Hematopoietic multipotent progenitor cell treated with erythropoietin and hydrocortisone succinate and interleukin-3 and kit ligand, for 4 days (in vitro differentiated cells): ENCODE measurements at places on chromosomes 1 and 21.
A peak's percentile ranks its signal among the peaks of the same experiment; 100 is the strongest.

- DNase-seq, result no peak
Observed at GRCh38 chr1:119308806-119309205, 59.8 kb upstream of the HAO2 start.

- DNase-seq, result peak; percentile 55
Observed at GRCh38 chr1:6783936-6784559, 1.2 kb upstream of the CAMTA1 start.

- no peak for DNase-seq
Observed at GRCh38 chr1:67623906-67624305, 61.1 kb upstream of the GADD45A start.

DNA sequence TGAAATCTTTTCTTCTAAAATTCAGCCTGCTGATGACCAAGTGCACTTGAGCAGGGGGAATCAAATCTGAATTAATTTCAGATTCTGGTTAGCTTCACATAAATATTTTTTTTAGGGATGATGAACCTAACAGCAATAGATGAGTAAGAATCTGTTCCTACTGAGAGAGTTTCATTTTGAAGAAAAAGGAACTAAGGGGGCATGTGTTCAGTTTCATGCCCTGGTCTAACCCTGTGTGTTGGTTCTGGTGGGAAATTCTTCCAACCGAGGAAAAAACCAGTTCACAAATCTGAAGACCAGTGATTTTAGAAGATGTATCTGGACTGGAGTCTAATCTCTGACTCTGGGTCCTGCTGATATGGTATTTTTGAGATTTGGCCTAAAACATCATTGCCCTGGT is 13.7 kb downstream of the SELL start:
- peak; percentile 28 for DNase-seq

GRCh38 chr1:35016406-35016805 is 15.3 kb downstream of the ZMYM6 start:
- DNase-seq, result no peak

DNA sequence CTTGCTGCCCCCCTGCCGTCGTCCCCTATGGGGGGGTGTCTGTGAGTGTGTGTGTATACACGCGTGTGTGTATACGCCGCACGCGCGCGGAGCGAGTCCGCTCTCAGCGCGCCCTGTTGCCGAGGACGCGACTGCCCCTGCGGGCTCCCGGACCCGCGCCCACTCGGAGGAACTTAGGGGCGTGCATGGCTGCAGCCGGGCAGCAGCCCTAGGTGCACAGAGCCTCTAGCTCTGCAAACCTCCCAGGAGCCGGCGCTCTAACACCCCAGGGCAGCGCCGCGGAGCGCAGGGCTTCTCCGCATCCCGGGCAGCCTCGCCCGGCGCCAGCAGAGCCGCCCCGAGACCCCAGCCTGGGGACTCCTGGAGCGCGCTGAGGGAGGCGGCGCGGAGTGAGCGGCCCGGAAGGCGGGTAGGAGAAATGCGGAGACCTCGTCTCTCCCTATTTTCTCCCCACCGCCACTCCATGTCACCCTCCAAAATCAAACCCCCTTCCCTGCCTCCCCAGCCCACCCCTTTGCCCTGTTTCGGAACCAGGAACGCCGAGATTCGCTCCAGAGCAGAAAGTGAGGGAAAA is 574 bp downstream of the ITPKB start:
- peak; percentile 70 for DNase-seq

DNA sequence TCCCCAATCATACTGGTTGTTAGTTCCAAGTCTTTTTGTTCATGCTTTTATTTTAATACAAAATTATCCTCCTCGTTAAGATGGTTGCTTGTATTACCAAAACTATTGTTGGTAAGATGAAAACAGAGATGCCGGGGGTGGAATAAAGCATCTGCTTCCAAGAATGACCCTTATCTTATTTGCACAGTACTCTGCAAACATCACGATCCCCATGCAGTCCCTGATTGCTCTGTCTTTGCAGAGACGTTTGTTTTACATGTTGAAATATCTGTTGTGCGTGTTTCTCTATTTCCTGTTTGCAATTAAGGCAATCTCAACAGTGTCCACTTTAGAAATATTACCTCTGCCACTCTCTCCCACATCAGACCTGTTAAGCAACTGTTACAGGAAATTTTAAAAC is 141.3 kb upstream of the NCAM2 start:
- peak; percentile 4 for DNase-seq

GRCh38 chr1:226454349-226454748 is 46.5 kb upstream of the PARP1 start:
- no peak for DNase-seq

- DNase-seq, result peak; percentile 94
Observed at GRCh38 chr1:239719642-239720258, 333.4 kb downstream of the CHRM3 start.

GRCh38 chr21:14844001-14844400 is 220.8 kb downstream of the NRIP1 start:
- DNase-seq, result no peak

DNA sequence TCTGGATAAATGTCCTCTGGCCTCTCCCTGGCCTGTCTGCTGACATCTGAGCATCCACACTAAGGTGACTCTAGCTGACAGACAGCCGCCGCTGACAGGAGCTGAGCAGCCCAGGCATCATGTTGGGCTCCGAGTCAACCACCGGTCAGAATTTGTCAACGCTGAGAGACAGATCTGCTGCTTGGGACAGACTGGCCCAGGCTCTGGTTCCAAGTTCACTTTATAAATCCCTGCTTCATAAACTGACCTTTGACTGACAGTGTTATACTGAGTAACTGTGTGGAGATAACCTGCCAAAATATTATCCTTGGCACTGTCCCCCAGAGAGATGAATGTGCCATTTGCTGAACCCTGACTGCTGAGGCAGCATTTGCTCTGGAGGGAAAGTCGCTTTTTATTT is 616.7 kb downstream of the NPHP4 start:
- no peak for DNase-seq

- no peak for DNase-seq
Observed at GRCh38 chr1:115074839-115075534, 14.3 kb downstream of the TSPAN2 start.

DNA sequence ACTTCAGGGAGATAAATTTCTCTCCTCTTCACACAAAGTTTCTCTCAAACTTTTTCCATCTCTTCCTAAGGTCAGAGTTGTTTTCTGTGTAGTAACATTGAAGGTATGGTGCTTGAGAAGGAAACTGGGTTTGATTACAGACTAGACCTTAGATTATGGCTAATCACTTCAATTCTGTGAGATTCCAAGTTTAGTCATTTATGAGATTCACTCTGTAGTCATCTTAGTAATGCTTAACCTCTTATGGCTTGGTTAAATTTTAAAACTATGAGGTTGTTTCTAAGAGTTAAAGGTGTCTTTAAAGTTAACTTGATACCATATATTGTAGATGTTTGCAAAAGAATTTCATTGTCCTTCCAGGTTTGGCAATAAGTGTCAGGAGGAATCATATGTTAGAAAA is 1092.2 kb downstream of the KCNT2 start:
- no peak for DNase-seq

DNA sequence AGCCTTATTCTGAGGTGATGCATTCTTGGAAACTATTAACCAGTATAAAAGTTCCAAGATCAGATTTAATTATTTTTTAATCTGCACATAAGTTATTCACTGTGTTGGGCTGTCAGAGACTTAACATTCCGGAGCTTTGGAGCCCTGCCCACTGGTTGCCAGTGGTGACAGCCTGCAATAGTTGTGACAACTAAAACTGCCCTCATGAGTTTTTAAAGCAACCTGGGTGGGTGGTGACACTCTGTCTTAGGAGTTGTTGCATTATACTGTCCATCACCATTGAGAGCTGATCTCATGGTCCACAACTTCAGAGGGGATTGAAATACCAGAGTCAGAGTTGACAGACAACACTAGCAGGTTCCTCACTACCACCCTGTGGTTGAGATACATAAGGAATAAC is 653.9 kb upstream of the USP24 start:
- no peak for DNase-seq

DNA sequence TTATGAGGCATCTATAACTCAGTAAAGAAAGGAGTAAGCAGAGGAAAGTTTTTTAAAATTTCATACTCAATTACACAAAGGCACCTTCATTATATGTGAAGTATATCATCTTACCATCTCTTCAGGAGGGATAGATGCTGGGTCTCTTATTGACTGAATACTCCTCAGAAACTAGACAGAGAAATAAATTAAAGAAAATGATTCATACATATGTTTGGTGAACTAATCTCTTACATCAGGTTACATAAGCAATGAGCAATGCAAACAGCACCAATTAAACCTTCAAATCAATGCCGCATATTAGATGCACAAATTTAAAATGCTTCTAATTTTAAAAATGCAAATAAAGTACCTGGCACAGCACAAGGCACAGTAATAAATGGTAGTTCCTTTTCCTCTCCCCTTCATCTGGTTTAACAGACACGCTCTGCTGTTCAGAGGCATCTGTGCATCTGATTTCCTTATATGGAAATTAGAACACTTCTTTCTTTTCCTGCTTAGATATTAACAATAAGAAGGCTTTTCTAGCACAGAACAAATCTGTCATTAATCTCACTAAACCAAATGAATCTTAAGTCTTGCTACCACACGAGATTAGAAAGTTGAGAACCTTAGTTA is 20.0 kb downstream of the SCYL3 start:
- DNase-seq, result no peak

DNA sequence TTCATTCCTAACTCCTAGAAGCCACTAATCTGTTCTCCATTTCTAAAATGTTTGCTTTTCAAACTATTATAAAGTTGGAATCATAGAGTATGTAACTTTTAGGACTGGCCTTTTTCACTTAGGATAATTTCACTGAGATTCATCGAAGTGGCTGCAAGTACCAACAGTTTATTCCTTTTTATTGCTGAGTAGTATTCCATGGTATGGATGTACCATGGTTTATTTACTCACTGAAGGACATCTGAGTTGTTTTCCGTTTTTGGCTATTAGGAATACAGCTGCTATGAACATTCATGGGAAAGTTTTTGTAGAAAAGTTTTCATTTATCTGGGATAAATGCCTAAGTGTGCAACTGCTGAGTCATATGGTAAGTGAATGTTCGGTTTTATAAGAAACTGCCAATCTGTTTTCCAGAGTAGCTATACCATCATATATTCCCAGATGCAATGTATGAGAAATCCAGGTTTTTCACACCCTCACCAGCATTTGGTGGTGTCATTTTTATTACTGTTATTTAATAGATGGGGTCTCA is 66.3 kb downstream of the SLC27A3 start:
- no peak for DNase-seq

GRCh38 chr21:28018741-28019669 is 973.7 kb downstream of the LTN1 start:
- no peak for DNase-seq

GRCh38 chr1:3541936-3542335 is 69.4 kb downstream of the MEGF6 start:
- peak; percentile 54 for DNase-seq

DNA sequence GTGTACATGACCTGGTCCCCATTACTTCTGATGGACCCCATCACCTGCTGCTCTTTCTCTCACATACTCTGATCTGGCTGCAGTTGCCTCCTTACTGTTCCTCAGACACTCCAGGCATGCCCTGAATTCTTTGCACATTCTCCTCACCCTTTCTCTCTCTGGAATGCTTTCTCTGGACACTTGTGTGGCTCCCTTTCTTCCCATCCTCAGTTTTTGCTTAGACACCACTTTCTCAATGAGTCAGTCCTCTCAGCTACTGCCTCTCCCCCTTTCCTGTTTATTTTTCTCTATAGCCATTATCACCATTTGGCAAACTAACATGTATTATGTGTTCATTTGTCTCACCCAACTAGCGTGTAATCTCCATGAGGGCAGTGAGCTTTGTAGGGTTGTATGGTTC is 28.1 kb downstream of the PLXNA2 start:
- DNase-seq, result no peak

- DNase-seq, result peak; percentile 31
Observed at GRCh38 chr1:160219062-160219929, 14.1 kb downstream of the PEA15 start.
